ENCODE measurements at places on chromosomes 2 and 18.
A peak's percentile ranks its signal among the peaks of the same experiment; 100 is the strongest.

DNA sequence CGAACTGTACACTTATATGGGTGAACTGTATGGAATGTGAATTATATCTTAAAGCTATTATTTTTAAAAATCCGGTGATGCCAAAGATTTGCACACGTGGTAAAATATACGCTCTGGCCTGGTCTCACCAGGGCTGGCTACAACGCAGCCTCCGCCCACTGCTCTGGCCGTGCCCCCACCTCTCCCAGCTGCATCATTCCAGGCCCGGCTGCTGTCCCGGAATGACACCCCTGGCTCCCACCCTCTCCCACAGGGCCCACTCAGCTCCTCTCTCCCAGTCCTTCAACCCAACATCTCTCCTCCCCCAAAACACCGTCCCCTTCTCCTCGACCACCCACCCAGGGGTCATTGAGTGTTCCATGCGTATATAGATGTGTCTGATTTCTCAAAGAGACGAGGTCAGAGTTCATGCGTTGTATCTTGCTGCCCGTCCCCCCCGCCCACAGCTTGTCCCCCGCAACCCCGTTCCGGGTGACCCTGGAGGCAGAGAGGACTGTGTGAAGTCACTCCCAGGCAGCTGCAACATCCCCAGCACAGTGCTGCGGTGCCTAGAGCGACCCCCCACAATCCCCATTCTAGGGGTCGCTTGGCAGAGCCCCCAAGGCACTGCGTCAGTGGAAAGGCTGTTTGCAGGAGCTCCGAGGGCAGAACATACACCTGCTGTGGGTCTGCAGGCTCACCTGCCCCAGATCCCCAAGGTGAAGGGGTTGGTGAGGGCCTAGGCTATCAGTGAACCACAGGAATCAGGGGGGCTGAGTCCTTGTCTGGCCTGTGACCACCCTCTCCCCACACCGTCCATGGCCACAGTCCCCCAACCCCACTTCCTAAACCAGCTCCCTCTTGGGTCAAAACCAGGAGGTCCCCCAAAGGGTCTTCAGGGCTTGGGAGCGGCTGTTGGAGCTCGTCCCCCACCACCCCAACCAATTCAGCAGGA, 13.3 kb downstream of the DNMT3A start:
- no peak for DNase-seq

DNA sequence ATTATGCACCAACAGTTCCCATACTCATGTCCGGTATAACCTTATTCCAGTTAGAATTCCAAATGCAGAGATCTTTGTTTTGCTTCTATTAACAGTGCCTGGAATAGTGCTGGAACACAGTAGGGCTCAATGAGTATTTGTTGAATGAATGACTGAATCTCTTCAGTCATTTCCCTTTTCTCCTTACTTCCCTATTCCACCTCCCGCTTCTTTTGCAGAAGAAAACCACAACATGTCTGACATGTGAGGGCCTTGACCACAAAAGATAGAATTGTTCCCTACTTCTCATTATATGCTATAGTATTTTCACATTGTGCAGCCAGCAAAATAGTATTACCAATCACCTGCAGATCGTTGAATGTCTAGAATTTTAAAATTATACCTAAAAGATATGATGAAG, 19.5 kb upstream of the HNRNPLL start:
- no peak for DNase-seq

- no peak for DNase-seq
Measured at GRCh38 chr2:42659609-42660008, 91.2 kb downstream of the MTA3 start.

- DNase-seq: peak; percentile 98
Measured at GRCh38 chr2:70142590-70143313, 48.1 kb downstream of the C2orf42 start.

GRCh38 chr2:142254031-142254430, 123.2 kb upstream of the LRP1B start:
- no peak for DNase-seq

DNA sequence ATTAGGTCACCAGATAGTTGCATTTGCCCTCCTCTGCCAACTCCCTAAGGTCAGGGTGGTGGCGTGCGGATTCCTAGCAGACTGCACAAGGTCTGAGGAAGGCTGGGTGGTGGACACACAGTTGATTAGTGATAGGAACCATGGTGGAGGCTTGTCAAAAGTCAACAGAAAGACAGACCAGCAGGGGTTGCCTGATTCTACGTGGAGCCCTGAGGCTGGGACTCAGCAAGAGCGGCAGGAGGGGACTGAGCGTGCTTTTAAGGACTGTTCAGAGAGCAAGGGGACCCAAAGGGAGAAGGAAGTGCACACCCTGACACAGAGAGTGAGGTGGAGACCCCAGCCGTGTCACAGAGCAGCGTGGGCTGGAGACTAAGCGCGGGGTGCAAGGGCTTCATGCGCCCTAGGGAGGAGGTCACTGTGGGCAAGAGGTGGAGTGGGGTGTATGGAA, 513.2 kb downstream of the RNF144A start:
- no peak for DNase-seq
